ENCODE measurements at places on chromosomes 4 and X. TPM values are rescaled to one million over a fixed set of nuclear protein-coding genes. Genes with fewer than 3 reads are reported as not detected.
A peak's percentile ranks its signal among the peaks of the same experiment; 100 is the strongest.

C1QTNF7 gene
- 7.0 TPM for total RNA-seq

- no peak overlapping the region for H3K4me3 ChIP-seq
- no peak overlapping the region for H3K27ac ChIP-seq
- no peaks in the 10 kb centered on the region for H3K36me3 ChIP-seq
- DNase-seq: no peak
Measured at GRCh38 chrX:24799078-24799477, 105.4 kb downstream of the POLA1 start.

- no peak for DNase-seq
- no peaks in the 10 kb centered on the region for H3K27me3 ChIP-seq
- no peak overlapping the region for H3K27ac ChIP-seq
- no peaks in the 10 kb centered on the region for H3K4me1 ChIP-seq
Measured at GRCh38 chr4:18675586-18676525, 654.3 kb upstream of the LCORL start.

DNA sequence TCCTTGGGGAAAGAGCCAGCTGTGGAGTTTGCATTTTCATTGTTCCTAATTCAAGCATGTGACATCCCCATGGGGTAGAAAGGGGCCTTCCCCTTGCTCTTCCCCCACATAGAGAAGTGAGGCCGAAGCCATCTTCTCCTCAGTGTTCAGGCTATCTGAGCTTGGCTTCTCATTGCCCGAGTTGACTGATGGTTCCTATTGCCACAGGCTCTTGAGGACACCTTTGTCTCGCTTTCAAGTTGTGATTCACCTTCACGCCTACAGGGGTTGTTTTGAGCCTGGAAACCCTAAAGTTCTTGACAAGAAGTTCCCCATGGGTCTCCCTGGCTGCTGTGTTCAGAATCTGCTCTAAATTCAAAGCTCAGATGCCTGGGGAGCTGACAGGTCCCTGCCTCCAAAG lies 25.0 kb downstream of the CCNQ start:
- no peak for DNase-seq
- H3K36me3 ChIP-seq: no peaks in the 10 kb centered on the region
- no peak overlapping the region for H3K27ac ChIP-seq
- H3K27me3 ChIP-seq: no peaks in the 10 kb centered on the region
- no peak overlapping the region for H3K4me3 ChIP-seq

DNA sequence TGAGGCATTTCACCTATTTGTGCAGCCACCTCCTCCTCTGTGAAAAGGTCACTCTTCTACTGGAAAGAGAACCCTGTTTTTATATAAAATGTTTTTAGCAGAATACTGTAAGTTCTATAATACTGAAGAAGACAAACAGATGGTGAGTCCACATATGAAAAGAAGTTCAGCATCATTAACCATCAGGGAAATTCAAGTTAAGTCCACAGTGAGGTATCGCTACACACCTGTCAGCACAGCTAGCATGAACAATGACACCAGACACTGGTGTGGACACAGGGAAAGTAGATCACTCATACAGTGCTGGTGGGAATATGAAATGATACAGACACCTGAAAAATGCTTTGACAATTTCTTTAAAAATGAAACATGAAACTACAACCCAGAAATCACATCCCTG lies 133.0 kb downstream of the MAD2L1 start:
- H3K27ac ChIP-seq: no peak overlapping the region
- H3K4me1 ChIP-seq: no peaks in the 10 kb centered on the region
- no peak overlapping the region for H3K4me3 ChIP-seq
- H3K27me3 ChIP-seq: no peaks in the 10 kb centered on the region

- no peaks in the 10 kb centered on the region for H3K36me3 ChIP-seq
- H3K27ac ChIP-seq: no peak overlapping the region
- H3K4me1 ChIP-seq: no peaks in the 10 kb centered on the region
- DNase-seq: no peak
Measured at GRCh38 chrX:97628807-97629596, 745.3 kb downstream of the RPA4 start.

- H3K4me1 ChIP-seq: no peaks in the 10 kb centered on the region
- no peak for DNase-seq
- no peaks in the 10 kb centered on the region for H3K36me3 ChIP-seq
- no peak overlapping the region for H3K4me3 ChIP-seq
- no peaks in the 10 kb centered on the region for H3K27me3 ChIP-seq
Measured at GRCh38 chr4:66804979-66805378, 740.3 kb downstream of the CENPC start.

DNA sequence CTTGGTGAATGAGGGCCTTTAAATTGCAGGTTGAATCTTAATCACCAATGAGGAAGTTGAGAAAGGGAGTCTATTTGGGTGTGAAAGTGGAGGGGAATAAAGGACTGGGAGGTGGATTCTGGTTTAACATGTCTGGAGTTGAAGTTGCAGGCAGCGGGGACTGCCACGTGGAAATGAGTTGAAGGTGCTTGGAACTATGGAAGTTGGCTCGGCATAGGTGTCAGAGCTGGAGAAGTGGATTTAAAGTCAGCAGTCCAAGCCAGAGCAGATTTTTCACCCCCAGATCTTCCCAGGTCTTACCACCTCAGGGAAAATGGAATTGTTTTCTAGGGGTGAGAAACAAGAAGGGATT lies 44.9 kb downstream of the TIGD4 start:
- DNase-seq: no peak
- no peaks in the 10 kb centered on the region for H3K27me3 ChIP-seq
- peaks cover 4% of the 10 kb centered on the region for H3K4me1 ChIP-seq
- H3K36me3 ChIP-seq: no peaks in the 10 kb centered on the region

GRCh38 chr4:3237712-3238560 lies 11.0 kb upstream of the MSANTD1 start:
- H3K4me1 ChIP-seq: no peaks in the 10 kb centered on the region
- H3K36me3 ChIP-seq: peaks cover 27% of the 10 kb centered on the region
- no peak overlapping the region for H3K27ac ChIP-seq
- peak; percentile 32 for DNase-seq
- no peaks in the 10 kb centered on the region for H3K27me3 ChIP-seq

DNA sequence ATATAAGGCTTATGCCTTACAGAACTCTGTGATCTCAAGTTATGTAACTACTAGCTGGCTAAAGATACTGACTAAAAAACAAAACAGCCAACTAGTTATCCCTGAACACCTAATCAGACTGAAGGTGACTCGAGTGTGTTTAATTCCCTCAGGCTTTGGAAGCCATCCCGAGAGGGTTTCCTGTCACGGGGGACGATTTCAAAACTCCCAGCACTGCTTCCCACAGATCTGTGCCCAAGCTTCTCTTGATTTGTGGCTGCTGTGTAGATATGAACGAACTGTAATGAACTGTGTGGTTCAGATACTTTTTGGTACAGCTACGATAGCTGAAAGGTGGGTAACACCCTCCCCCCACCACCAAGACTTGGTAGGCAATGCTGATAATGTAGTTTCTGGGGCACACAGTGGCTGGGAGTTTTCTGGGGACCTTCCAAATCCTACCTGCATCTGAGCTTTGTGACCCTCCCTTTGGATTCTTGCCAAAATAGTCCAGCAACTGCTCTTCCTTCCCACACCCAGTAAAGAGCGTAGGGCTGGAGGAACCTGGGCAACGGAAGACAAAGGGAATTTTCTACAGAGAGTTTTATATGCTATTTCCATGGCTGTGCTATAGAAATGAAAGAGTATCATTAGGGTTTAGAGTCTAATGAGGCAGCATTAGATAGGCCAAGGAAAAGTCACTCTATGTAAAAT lies 148.8 kb downstream of the MGST2 start:
- H3K27me3 ChIP-seq: no peaks in the 10 kb centered on the region
- peaks cover 22% of the 10 kb centered on the region for H3K4me1 ChIP-seq
- H3K4me3 ChIP-seq: peak overlapping the region; percentile 17
- no peaks in the 10 kb centered on the region for H3K36me3 ChIP-seq

DNA sequence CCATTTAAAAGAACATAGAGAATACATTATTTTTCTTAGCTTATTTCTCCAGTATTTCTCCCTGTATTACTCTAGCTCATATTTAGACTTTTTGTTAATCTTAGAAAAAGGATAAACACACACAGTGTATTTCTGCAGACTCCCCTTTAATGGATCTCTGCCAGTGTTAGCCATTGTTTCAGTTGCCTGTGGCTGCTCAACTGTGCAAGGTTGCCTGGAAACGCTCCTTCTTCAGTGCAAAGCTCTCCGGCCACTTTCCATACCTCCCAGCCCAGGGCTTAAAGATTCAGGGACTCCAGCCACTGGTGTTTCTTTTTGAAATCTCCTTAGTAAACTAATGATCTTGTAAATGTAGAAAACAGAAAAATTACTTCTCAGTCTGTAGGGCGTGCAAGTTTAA lies 104.9 kb downstream of the SLIT2 start:
- no peak overlapping the region for H3K27ac ChIP-seq
- H3K4me3 ChIP-seq: no peak overlapping the region
- no peaks in the 10 kb centered on the region for H3K4me1 ChIP-seq
